ENCODE measurements at places on chromosomes 12 and 14.

DNA sequence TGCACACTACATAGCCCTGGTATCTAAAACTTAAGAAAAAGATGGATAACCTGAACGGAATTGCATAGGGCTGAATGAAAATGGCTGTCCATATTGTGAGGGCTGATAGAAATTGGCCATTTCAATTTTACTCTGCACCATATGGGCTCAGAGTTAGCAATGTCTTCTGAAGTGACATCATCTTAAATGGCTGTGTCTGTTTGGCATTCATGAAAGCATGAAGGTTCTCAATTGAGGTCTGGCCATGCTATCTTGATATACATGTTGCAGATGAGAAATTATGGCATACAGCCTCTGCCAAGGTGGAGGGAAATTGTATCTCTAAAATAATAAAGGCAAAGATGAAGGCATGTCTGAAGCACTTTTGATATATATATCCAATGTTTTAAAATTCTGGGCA is 226.0 kb upstream of the PDE3A start:
- no peak for DNase-seq

GRCh38 chr12:32273063-32273522 is 126.3 kb upstream of the FGD4 start:
- no peak for DNase-seq

GRCh38 chr14:85280074-85280473 is 249.9 kb upstream of the FLRT2 start:
- DNase-seq: no peak

DNA sequence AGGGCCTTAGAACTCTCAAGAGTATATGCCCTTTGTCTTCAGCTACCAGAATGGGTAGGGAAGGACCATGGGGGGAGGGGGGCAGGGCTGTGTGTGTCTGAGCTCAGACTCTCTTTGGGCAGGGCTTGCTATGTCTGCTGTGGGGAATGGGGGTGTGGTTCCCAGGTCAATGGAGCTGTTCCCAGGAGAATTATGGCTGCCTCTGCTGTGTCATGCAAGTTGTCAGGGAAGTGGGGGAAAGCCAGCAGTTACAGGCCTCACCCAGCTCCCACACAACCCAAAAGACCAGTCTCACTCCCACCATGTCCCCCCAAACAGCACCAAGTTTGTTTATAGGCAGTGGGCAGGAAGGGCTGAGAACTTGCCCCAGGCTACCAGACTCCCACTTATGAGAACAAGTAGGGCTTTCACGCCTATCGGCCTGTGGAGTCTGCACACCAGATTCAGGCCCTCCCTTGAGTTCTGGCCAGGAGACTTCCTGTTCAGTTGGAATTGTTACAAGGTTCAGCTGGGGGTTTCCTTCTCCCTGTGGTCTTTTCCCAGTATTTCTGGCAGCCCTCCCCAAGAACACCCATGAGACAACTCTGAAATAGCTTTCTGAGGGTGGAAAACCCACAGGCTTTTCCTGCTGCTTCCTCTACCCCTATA is 6.1 kb upstream of the SERPINA11 start:
- no peak for DNase-seq

GRCh38 chr14:92413379-92413778 is 90.4 kb downstream of the SLC24A4 start:
- DNase-seq: no peak

DNA sequence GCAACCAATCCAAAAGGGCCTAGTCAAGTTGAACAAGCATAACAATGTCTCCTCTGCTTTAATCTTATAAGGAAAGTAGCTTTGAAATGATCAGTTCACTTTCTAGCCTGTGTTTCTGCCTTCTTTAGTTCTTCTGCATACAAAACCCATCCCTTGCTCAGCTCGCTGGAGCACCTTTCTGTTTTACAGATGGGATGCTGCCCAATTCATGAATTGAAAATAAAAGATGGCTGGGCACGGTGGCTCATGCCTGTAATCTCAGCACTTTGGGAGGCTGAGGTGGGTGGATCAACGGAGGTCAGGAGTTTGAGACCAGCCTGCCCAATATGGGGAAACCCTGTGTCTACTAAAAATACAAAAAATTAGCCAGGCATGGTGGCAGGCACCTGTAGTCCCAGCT is 4.5 kb upstream of the RFC5 start:
- no peak for DNase-seq

All from stimulated activated CD4-positive, alpha-beta T cell treated with anti-CD3 and anti-CD28 coated beads, TNF-alpha, amount 100 ng/mL, for 24 hours (primary cell).